Astrocyte (in vitro differentiated cells and primary cell): ENCODE measurements at places on chromosomes 2 and 18.

GRCh38 chr2:60818272-60818671 is 62.2 kb downstream of the PAPOLG start:
- DNase-seq, result no peak

DNA sequence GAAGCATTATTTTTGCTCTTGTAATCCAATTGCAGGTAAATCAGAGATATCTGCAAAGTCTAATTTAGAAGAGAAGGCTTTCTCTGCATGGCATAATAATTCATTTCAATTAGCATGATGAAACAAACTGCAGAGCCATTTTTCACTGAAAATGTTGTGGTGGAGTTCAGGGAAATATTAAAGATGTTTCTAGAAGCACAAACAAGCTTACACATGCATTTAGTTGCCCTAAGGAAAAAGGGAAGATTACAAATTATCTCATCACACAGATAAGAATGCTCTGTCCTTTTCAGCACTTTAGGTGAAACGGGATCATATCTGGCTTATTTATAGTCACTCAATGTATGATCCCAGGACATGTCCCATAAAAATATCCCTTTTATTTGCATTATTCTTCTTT is 252.1 kb upstream of the TANK start:
- no peak for DNase-seq

DNA sequence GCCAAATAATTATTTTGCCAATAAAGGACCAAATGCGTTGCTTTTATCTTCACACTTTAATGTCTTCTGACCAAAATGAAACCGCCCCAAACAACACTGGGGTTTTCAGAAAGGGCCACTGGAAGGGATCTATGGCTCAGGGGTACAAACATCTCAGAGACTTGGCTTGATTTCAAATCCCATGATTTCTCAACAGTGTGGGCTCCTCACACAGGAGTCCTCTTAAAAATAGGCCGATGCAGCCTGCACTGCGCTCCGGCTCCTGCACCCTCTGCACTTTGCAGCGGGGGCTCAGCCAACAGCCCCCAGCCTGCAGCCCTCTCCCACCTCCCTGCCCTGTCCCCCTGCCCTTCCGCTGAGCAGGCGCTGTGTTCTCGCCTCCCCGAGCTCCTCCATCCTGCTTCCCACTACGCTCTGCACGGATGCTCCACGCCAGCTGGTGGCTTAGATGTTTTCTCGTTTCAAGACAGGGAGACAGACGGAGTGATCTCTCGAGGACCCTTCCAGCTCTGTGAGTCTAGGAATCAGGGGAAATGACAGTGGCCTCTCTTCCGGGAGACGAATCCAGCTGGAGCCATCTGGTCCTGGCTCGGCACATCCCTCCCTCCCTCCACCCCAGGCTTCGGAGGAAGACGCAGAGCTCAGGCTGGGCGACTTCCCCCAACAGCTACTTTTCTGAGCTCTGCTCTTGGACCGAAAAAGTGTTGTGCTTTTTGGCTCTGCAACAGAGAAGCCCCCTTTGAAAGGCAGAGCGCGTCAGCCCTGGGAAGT is 71.4 kb downstream of the KCNF1 start:
- no peak for DNase-seq

GRCh38 chr2:83081826-83082690 is 1377.0 kb downstream of the SUCLG1 start:
- DNase-seq, result peak; percentile 49

DNA sequence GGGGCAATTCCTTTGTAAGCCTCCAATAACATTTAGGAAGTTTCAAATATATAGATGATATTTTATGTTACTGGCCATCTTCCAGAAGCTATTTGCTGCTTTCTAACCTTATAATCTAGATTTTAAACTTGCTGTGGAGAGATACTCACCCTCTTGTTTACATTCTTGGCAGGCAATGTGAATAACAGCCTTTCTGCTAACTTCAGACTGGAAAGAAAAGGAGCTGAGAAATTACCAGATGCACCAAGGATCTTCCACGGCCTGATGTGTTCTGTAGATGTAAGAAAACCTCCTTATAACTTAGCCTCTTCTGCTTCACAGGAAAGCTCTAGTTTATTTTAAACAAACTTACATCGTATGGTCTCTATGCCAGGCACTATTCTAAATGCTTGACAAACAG is 16.7 kb downstream of the REG1B start:
- no peak for DNase-seq

DNA sequence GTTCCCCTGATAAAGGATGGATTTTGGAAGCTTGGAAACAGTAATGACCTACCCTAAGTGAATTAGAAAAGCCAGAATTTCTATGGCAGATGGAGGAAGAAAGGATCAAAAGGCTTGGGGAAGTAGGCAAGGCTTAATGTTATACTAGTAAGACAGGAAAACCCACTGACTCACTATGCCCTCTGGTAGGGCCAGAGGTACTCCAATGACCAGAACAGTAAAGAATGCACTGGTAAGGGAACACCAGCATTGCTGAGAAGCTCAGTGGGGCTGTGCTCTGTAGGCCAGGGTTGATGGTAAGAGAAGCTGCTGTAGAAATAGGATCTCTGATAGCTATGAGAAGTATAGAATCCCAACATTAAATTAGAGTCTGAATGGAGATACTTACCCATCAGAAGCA is 126.4 kb downstream of the GFPT1 start:
- no peak for DNase-seq

GRCh38 chr2:60292242-60292641 is 261.2 kb downstream of the BCL11A start:
- no peak for DNase-seq

DNA sequence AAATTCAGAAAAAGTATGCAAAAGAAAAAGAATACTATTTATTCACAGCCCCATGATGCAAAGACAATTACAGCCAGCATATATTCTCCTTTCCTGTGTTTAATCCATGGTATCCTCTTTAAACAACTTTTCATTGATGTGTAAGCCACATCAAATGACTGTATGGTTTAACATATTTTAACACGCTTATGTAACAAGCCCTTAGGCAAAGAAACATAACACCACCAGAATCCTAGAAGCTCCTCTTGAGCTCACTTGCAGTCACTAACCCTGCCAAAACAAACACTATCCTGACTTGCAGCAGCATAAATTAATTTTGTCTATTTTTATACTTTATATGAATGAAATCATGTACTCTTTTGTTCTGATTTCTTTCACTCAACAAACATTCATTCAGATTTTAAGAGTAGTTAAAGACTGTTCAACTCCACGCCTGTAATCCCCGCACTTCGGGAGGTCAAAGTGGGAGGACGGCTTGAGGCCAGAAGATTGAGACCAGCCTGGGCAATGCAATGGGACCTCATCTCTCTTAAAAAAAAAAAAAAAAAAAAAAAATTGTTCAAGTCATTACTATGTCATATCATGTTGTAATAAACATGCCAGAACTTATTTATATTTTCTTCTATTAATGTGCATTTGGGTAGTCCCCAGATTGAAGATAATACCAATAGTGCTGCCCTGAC is 226.3 kb downstream of the NBAS start:
- DNase-seq, result peak; percentile 82

GRCh38 chr2:3483986-3484960 is 35.1 kb downstream of the ADI1 start:
- no peak for DNase-seq

DNA sequence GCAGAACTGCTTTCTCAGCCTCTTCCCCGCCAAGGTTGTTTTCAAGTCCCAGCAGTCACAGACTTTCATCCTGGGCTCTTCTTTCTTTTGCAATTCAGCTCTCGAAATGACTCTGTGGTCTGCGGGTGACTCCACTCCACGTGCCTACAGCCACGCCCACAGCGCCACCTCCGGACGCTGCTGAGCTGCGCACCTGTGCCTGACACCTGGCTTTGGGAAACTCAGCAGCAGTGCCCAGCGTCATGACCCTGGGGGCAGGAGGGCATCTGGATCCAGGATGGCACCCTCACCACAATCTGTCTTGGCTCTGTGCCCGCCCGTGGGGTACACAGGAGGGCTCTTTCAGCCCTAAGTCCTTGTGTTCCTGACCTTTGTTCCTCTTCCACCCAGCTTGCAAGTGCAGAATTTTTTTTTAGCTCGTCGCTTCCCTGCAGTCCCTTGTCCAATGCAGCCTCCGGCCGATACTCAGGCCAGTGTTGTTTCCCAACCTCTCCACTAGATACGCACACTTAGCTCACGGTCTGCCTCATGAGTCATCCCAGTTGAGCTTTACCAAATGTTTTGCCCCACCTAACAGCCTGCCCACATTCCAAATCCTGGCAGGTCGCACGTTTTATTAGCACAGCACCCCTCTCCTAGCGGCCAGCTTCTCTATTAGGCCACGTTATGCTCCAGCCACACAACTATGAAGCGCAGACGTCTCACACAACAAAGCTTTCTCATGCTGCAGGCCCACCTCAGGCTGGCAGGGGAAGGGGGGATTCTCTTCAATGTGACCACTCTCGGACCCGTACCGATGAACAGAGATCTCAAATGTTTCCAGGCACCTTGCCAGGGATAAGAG is 6.5 kb upstream of the CAPN10 start:
- DNase-seq, result peak; percentile 77

DNA sequence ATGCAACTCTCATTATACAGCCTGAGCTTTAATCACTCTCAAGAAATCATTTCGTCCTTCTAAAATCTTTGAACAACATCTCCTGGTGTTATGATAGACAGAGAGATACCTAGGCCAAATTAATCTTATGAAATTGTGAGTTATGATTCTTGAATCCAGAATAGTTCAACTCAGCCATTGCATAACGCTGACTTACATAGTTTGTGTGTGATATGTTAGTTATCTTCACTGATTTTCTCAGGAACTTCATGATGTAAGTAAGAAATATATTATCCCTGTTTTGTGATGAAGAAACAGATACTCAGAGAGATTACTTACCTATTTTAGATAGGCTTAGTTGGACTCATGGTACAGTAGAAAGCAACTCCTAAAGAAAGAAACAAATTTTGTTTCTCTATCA is 684.4 kb downstream of the ZEB2 start:
- DNase-seq, result no peak

GRCh38 chr2:198383392-198383791 is 579.0 kb downstream of the PLCL1 start:
- DNase-seq, result peak; percentile 8

DNA sequence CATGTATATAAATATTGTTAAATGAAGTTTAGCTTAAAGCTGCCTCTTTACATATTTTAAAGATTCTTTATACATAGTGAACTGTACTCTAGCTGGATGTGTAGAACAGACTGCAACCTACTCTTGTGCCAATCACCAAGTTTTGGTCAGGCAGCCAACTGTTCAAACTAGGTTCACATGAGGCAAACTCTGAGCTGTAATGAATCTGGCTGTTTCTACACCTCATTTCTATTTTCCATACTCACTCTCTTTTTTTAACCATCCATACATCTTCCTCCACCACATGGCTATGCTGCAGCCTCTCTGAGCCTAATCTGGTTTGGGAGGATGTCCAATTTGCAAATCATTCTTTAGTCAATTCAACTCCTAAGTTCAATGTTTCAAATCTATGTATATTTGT is 974.8 kb downstream of the CNTNAP5 start:
- no peak for DNase-seq

DNA sequence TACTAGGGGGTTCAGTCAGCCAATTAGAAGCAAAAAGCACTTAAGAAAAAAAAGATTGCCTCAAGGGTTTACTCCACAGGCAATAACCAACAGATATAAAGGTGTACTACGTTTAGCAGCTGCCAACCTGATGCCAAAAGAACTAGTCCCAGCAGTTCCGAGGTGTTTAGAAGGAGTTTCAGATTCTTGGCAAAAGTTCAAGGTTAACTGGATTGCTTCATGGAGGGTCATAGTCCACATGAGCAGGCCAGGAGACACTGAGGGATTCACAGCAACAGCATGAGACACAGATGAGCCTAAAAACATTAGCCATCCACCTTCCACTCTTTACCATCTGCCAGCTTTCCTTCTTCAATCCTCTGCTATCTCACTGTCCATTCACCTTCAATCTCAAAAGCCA is 4.9 kb upstream of the DNAH7 start:
- no peak for DNase-seq
